ENCODE measurements at places on chromosomes 16 and 17.

GRCh38 chr16:66996983-66997358 lies 8.6 kb downstream of the CES4A start:
- DNase-seq = no peak

GRCh38 chr16:56780646-56781045 lies 50.7 kb downstream of the NUP93 start:
- DNase-seq = peak; percentile 8

- DNase-seq = no peak
Measured at GRCh38 chr16:86895606-86896005, 317.3 kb downstream of the FOXL1 start.

DNA sequence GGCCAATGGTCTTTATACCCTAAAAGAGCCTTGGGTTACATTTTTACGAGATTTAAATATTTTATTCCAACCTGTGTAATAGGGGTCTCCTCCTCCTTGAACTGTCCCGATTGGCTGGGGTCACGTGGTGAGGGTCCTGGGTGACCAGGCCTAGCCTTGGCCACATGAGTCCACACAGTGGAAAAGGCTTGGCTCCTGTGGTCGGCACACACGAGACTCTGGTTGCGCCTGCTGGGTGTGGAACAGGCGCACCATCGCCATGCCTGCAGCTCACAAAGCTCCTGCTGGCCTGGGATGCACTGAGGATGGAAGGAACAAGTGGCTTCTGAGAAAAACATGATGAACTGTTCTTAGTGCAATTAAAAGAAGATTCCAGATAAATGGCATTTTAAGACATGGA lies 103.9 kb upstream of the ZNF750 start:
- no peak for DNase-seq

GRCh38 chr17:49779739-49780231 lies 8.7 kb upstream of the KAT7 start:
- peak; percentile 99 for DNase-seq
